ENCODE measurements at places on chromosomes 11 and 22. TPM values are rescaled to one million over a fixed set of nuclear protein-coding genes. Genes with fewer than 3 reads are reported as not detected.

GRCh38 chr11:14882196-14882595 is 9.8 kb downstream of the CYP2R1 start:
- no peak for DNase-seq
- H3K27ac ChIP-seq = no peak overlapping the region
- no peaks in the 10 kb centered on the region for H3K36me3 ChIP-seq
- no peaks in the 10 kb centered on the region for H3K4me1 ChIP-seq
- no peak overlapping the region for H3K4me3 ChIP-seq

DNA sequence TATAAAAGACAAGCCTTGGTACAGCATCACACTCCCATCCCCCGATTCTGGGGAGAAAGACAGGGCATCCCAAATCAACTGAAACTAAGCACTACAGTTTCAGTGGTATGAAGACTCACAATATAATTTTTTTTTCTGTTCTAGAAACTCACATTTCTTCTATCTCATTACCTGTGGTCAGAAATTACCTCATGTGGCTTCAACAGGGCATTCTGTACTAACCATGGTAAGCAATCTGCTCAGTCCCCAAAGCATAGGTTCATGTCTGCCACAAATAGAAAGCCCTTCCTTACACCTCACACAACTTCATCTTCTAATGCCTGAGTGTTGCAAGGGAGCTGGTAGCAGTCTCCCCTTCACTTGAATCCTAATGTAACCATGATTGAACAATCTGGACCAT is 147.4 kb upstream of the POU2AF2 start:
- H3K27me3 ChIP-seq = no peaks in the 10 kb centered on the region
- H3K36me3 ChIP-seq = no peaks in the 10 kb centered on the region
- H3K4me1 ChIP-seq = no peaks in the 10 kb centered on the region

Gene SPDYC
- not detected for total RNA-seq

- peak; percentile 47 for DNase-seq
- H3K4me3 ChIP-seq = peak overlapping the region; percentile 80
- H3K36me3 ChIP-seq = peaks cover 6% of the 10 kb centered on the region
- peaks cover 13% of the 10 kb centered on the region for H3K4me1 ChIP-seq
Observed at GRCh38 chr22:38657045-38657909, 839 bp downstream of the CBY1 start.

- no peak overlapping the region for H3K27ac ChIP-seq
- no peaks in the 10 kb centered on the region for H3K4me1 ChIP-seq
- no peak for DNase-seq
Observed at GRCh38 chr11:77154381-77155081, 26.5 kb downstream of the MYO7A start.

Gene ROBO3
- 1.3 TPM for total RNA-seq

GRCh38 chr11:35288817-35289541 is 130.4 kb downstream of the SLC1A2 start:
- no peak for DNase-seq
- H3K4me1 ChIP-seq = peaks cover 5% of the 10 kb centered on the region
- no peak overlapping the region for H3K27ac ChIP-seq
- H3K27me3 ChIP-seq = no peaks in the 10 kb centered on the region

- H3K27ac ChIP-seq = no peak overlapping the region
- H3K4me1 ChIP-seq = no peaks in the 10 kb centered on the region
- H3K27me3 ChIP-seq = peaks cover 51% of the 10 kb centered on the region
- no peaks in the 10 kb centered on the region for H3K36me3 ChIP-seq
- H3K4me3 ChIP-seq = no peak overlapping the region
Observed at GRCh38 chr22:35209203-35209602, 48.1 kb upstream of the HMGXB4 start.

GRCh38 chr11:77091146-77091940 is 11.3 kb upstream of the OMP start:
- H3K36me3 ChIP-seq = no peaks in the 10 kb centered on the region
- H3K27ac ChIP-seq = no peak overlapping the region
- no peaks in the 10 kb centered on the region for H3K27me3 ChIP-seq
- H3K4me1 ChIP-seq = peaks cover 47% of the 10 kb centered on the region
- DNase-seq = peak; percentile 64

DNA sequence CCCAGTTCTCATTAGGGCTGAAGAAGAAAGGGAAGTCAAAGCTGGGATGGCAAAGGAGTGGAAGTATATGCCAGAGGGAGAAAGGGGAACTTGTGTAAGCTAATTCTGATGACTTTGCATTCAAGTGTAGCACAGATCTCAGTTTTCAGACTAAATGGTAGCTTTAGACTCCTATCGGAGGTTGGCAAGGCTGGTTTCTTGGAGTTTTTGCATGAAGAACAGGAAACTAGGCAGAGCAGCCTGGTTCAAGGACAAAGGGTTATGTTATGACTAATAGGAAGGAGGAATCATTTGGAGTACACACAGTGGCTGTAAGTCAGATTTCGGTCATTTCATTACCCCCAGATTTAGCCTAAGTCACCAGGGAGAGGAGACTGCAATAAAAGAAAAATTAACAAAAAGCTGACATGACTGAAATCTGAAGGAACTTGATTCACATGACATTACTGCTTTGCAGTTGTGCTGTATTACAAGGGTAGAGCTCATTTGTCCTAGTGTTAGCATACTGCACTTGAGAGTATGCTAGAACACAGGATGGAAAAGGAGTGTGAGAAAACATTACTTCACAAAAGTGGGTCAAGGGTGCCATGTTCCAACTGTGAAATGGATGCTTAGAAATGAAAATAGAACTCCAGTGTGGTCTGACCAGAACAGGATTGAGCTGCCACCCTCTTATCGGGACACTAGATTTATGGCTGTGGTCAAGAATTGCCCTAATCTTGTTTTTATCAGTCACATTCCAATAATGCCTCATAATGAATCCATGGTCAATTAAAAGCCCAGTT is 23.6 kb downstream of the ADM start:
- H3K4me1 ChIP-seq = peaks cover 43% of the 10 kb centered on the region
- H3K36me3 ChIP-seq = no peaks in the 10 kb centered on the region
- H3K4me3 ChIP-seq = no peak overlapping the region
- H3K27me3 ChIP-seq = no peaks in the 10 kb centered on the region

GRCh38 chr11:110691926-110692325 is 20.3 kb downstream of the ARHGAP20 start:
- no peaks in the 10 kb centered on the region for H3K4me1 ChIP-seq
- no peak overlapping the region for H3K4me3 ChIP-seq
- no peak for DNase-seq
- H3K27ac ChIP-seq = no peak overlapping the region
- no peaks in the 10 kb centered on the region for H3K27me3 ChIP-seq

- H3K27ac ChIP-seq = no peak overlapping the region
- H3K27me3 ChIP-seq = peaks cover 21% of the 10 kb centered on the region
- peak; percentile 17 for DNase-seq
- peaks cover 12% of the 10 kb centered on the region for H3K4me1 ChIP-seq
- no peaks in the 10 kb centered on the region for H3K36me3 ChIP-seq
Observed at GRCh38 chr11:57514538-57515331, 767 bp downstream of the SLC43A1 start.

Gene KDM4E
- not detected for total RNA-seq

DNA sequence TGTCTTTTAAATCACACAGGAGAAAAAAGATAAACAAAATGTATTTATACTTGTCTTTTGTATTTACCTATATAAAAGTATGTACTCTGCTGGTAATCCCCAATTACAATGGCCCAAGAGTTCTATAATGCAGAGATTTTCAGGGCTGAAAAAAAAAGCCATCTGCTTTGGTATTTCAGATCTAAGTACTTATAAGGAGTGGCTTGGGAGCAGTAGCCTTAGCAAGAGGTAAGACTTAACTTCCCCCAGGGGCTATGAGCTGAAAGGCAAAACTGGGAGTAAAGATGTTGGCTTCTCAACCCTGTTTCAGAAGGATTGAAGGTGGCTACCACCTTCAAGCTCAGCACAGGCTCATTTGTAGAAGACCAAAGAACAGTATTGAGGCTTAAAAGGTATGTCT is 35.3 kb upstream of the EP300 start:
- H3K27me3 ChIP-seq = no peaks in the 10 kb centered on the region
- H3K4me1 ChIP-seq = peaks cover 14% of the 10 kb centered on the region
- H3K36me3 ChIP-seq = no peaks in the 10 kb centered on the region
- no peak overlapping the region for H3K4me3 ChIP-seq

DNA sequence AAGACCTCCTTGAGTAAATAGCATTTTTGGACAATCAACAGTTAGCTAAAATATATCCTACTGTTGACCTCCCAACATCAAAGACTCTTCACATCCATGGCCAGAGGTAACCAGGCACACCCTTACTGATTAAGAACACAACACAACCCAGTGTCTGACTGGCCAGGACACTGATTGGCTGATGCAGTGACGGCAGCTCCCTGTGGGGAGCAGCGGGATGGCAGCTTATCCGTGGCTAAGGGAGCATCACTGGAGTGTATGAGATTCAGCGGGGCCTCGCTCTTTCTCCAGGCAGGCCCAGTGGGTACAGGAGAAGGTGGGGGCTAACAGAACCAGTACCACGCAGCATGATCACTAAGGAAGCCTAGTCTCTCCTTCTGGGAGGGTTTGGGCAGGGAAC is 10.3 kb upstream of the IL2RB start:
- DNase-seq = no peak
- no peak overlapping the region for H3K27ac ChIP-seq
- H3K4me3 ChIP-seq = no peak overlapping the region
- no peaks in the 10 kb centered on the region for H3K36me3 ChIP-seq

DNA sequence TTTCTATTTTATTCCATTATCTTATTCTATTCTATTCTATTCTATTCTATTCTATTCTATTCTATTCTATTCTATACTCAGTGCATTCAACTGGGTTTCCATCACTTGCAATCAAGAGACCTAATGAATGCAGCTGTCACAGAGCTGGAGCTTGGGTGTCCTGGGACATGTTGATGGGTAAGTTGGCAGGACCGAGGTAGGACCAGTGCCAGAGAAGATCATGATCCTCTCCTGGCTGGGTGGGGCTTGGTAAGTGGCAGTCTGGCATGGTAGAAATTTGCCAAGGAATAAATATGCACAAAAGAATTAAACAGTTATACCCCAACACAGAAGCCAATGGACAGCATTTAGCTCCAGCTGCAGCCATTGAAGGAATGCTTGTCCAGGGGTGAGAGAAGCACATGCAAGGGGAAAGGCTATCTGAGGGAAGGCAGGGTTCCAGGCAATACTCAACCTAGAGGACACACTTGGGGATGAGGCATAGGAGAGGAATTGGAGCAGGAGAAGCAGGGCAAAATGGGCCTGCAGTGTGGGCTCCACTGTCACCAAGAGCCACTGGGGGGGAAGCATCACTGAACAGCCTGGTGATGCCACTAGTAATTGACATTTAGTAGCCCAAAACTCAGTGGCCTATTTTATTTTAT is 97.0 kb upstream of the CD82 start:
- peaks cover 66% of the 10 kb centered on the region for H3K27me3 ChIP-seq
- no peak overlapping the region for H3K27ac ChIP-seq
- H3K4me1 ChIP-seq = no peaks in the 10 kb centered on the region
- no peak for DNase-seq
- H3K4me3 ChIP-seq = no peak overlapping the region
- H3K36me3 ChIP-seq = no peaks in the 10 kb centered on the region

Gene C11orf87
- not detected for total RNA-seq

Gene APOA5
- total RNA-seq = not detected

GRCh38 chr22:17830043-17830961 is 56.0 kb upstream of the BID start:
- DNase-seq = peak; percentile 81
- no peaks in the 10 kb centered on the region for H3K27me3 ChIP-seq
- H3K4me3 ChIP-seq = no peak overlapping the region

GRCh38 chr11:35106595-35106994 is 32.4 kb upstream of the CD44 start:
- peaks cover 15% of the 10 kb centered on the region for H3K4me1 ChIP-seq
- H3K27ac ChIP-seq = no peak overlapping the region
- H3K27me3 ChIP-seq = no peaks in the 10 kb centered on the region
- no peak for DNase-seq
- H3K4me3 ChIP-seq = no peak overlapping the region

DNA sequence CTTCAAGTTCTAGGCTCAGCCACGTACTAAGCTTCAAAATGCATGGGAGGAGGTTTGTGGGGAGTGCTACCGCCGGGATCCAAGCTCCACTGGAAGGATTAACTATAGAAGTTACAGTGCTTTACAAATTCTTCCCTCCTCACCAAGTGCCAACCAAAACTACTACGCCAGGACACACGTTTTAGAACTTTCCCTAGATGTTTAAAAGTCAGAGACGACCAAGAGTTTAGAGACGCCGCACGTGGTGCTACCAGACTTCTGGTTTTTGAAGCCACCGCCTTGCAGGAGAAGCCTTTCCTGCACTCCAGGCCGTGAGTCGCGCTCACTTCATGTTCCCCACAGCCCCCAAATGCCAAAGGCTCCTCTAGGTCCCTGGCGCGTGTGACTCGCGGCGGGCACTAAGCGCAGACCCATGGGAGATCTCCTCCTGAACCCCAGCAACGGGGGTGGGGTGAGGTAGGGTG is 734 bp downstream of the SNU13 start:
- H3K27ac ChIP-seq = peak overlapping the region; percentile 74
- peaks cover 30% of the 10 kb centered on the region for H3K4me1 ChIP-seq
- no peaks in the 10 kb centered on the region for H3K36me3 ChIP-seq
- H3K27me3 ChIP-seq = no peaks in the 10 kb centered on the region
- no peak for DNase-seq
- H3K4me3 ChIP-seq = peak overlapping the region; percentile 79

DNA sequence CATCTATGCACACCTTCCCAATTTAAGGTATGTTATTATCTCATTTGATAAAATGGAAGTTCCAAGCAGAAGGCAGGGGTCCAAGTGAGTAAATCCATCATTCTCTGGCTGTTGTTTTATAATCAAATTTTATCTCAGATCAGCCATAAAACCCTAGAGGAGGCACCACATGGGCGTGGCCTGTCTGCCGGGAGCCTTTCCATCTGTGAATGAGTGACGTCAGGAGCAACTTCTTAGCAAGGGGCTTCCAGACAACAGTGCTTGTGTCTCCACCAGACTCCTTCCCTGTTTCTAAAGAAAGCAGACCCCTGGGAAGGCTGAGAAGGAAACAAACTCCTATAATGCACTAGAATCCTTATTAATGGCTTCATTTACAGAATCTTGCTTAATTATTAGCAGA is 13.5 kb downstream of the SEZ6L start:
- H3K4me3 ChIP-seq = no peak overlapping the region
- H3K27me3 ChIP-seq = peaks cover 12% of the 10 kb centered on the region
- no peak overlapping the region for H3K27ac ChIP-seq
- no peaks in the 10 kb centered on the region for H3K4me1 ChIP-seq

DNA sequence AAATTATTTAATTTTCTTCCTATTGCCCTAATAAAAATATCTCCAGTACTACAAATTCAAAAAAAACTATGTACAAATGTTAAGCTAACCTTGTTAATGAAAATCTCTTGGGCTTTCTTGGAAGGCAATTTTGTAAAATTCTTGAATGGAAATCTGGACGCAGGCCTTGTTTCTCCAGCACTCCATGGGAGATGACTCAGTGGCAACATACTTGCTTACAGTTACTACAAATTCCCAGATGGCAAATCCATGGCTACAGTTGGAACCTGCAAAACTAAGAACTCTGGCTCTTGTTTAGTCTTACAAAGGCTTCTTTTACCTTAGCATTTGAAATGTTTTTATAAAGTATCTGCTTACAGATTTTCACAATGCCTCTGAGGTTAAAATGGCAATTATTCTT is 725.2 kb downstream of the DLG2 start:
- no peak for DNase-seq
- H3K27me3 ChIP-seq = no peaks in the 10 kb centered on the region
- H3K4me3 ChIP-seq = no peak overlapping the region
- no peak overlapping the region for H3K27ac ChIP-seq

Gene HIRA
- 13.7 TPM for total RNA-seq
